ENCODE measurements at places on chromosomes 5 and 9.
A peak's percentile ranks its signal among the peaks of the same experiment; 100 is the strongest.

- DNase-seq, result no peak
Measured at GRCh38 chr5:175116466-175117048, 327.4 kb downstream of the DRD1 start.

- DNase-seq, result no peak
Measured at GRCh38 chr5:143110591-143110990, 292.9 kb downstream of the NR3C1 start.

- DNase-seq, result peak; percentile 68
Measured at GRCh38 chr5:172777881-172778814, 7.2 kb upstream of the DUSP1 start.

- no peak for DNase-seq
Measured at GRCh38 chr9:107246259-107247254, 36.5 kb upstream of the RAD23B start.

- peak; percentile 55 for DNase-seq
Measured at GRCh38 chr5:157915638-157916037, 56.7 kb upstream of the CLINT1 start.

- DNase-seq, result no peak
Measured at GRCh38 chr5:109453251-109453650, 43.5 kb upstream of the PJA2 start.

GRCh38 chr9:136197084-136197875, 7.6 kb downstream of the LHX3 start:
- no peak for DNase-seq

DNA sequence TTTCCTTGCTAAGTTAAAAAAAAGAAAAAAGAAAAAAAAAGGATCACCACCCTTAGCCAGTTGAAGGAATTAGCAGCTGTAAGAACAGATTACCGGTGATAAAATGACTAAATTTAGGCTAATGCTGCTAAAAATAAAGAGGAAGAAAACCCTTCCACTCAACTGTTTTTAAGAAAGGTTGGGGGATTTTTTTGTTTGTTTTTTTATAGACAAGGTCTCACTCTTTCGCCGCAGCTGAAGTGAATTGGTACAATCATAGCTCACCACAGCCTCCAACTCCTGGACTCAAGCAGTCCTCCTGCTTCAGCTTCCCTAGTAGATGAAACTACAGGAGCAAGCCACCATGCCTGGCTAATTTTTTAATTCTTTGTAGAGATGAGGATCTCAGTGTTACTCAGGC, 101.7 kb downstream of the SNCAIP start:
- no peak for DNase-seq

GRCh38 chr5:96909435-96909834, 26.4 kb upstream of the LNPEP start:
- peak; percentile 67 for DNase-seq

GRCh38 chr5:144028636-144029035, 141.8 kb downstream of the YIPF5 start:
- DNase-seq, result peak; percentile 41

GRCh38 chr9:91382298-91382697, 20.6 kb upstream of the AUH start:
- no peak for DNase-seq

GRCh38 chr9:124215368-124215910, 42.3 kb upstream of the NEK6 start:
- DNase-seq, result no peak

DNA sequence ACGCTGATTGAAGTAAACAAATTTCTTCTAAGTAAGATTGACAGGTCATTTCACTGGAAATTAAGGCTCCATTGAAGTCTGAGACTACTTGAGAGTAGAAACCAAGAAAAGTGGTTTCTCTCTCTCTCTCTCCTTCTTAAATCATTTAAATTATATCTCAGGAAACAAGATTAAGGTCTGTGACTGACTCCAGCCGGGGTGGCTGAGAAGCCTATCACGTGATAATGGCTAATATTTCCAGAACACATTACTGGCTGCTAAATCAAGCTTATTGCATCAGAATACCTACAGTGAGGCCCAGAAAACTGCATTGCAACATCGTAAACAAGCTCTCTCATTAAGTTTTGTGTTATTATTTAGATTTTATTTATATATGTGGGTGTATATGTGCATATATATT, 88.4 kb downstream of the PTCD2 start:
- DNase-seq, result no peak

- no peak for DNase-seq
Measured at GRCh38 chr5:75358117-75358516, 21.1 kb downstream of the HMGCR start.

DNA sequence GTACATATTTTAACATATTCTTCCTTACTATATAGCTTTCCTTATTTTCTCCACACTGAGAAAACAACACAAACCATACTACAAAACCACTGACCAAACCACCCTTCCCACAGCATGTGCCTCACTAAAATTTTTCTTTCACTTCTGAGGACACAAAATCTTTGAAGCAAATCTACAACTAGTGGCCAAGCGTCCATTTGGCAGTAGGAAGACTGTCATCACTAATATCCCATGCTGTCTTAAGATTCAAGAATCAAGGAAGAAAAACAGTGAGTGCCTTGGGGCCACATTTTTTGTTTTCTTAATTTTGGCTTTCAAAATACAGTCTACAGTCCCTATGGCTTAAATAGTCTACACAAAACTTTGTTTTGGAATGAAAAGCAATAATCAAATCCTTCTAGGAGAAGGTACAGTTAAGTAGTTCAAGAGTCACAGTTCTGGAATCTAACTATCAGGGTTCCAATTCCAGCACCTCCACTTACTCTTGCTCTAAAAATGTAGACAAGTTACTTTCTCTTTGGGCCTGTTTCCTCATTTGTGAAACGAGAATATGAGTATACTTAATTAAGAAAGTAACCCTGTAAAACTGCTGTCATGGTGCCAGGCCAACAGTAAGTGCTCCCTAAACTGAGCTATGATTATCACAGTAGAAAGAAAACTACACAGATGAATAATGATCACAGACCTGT, 227.9 kb downstream of the BNC2 start:
- no peak for DNase-seq

GRCh38 chr9:131387394-131387793, 6.5 kb upstream of the PRRC2B start:
- DNase-seq, result no peak

DNA sequence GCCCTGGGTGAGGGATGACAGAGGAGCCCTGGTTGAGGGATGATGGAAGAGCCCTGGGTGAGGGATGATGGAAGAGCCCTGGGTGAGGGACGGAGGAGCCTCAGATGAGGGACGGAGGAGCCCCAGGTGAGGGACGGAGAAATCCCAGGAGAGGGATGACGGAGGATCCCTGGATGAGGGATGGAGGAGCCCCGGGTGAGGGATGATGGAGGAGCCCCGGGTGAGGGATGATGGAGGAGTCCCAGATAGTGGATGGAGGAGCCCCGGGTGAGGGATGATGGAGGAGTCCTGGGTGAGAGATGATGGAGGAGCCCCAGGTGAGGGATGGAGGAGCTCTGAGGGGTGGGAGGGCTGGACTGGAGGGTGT, 10.9 kb downstream of the PHF2 start:
- no peak for DNase-seq

- no peak for DNase-seq
Measured at GRCh38 chr5:6623228-6623627, 9.6 kb downstream of the NSUN2 start.

GRCh38 chr9:135227641-135228251, 140.3 kb downstream of the OLFM1 start:
- no peak for DNase-seq

GRCh38 chr5:109650493-109650892, 39.2 kb upstream of the MAN2A1 start:
- DNase-seq, result no peak

DNA sequence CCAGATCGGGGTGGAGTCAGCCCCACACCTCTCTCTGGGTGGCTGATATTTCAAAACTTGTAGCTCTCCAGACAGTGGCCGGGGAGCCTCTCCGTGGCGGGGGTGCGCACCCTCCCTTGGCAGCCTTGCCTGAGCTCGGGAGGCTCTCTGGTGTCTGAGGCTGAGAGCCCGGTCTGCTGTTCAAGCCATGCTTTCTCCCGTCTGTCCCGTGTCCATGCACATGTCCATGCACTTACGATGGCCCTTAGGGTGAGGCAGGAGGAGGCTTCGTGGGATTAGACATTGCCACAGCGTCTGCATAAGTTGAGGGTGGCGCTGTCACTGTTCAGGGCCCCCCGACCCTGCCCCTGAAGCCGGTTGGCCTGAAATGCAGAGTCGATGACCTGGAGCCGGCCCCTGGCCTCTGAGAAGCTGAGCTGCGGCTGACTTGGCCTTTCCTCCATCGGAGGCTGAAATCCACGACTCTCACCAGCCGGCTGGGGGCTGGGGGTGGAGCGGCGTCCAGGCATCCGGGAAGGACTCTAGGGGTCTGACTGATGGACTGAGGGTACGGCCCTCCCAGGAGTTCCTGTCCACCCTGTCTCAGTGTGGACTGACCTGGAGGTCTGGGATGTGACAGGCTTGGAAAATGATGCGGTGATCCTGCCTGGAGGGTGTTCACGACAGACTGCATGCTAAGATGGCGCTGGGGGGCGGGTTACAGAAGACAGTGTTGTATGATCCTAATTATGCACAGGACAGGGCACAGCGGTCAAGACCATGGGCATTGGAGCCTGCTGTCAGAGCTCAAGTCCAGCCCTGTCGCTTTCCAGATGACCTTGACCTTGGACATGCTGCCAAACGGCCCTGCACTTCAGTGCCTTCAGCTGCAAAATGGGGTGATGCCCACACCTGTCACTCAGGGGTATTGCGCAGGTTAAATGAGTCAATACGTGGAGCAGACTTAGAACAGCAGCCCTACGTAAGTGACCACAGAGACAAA, 18.3 kb upstream of the SLC2A6 start:
- DNase-seq, result no peak

GRCh38 chr5:58922461-58923171, 339.7 kb downstream of the RAB3C start:
- peak; percentile 42 for DNase-seq

DNA sequence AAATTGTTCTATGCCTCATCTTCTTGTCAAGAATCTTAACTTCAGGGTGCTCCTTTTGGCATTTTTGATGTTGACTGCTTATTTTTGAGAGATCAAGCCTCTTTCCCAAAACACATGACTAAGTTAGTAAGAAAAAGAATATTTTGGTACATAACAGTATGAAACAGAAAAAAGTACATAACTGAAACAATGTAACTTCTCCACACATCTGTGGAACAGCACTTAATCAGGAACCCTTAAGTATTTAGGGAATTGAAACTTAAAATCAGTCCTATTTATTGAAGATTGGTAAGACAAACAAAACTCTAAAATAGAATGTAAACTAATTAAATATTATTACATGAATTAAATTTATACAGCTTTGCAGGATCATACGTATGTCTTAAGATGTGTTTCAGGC, 103.4 kb downstream of the MELK start:
- DNase-seq, result no peak

Data from myocyte (in vitro differentiated cells).